Activated CD8-positive, alpha-beta T cell treated with anti-CD3 and anti-CD28 coated beads, Interleukin-2, amount 10 ng/mL, durations not matched to agents 7 days and 5 days (primary cell): ENCODE measurements at places on chromosomes 13 and 19. TPM values are rescaled to one million over a fixed set of nuclear protein-coding genes. Genes with fewer than 3 reads are reported as not detected.
A peak's percentile ranks its signal among the peaks of the same experiment; 100 is the strongest.

Gene KLHL1
- not detected for total RNA-seq

DNA sequence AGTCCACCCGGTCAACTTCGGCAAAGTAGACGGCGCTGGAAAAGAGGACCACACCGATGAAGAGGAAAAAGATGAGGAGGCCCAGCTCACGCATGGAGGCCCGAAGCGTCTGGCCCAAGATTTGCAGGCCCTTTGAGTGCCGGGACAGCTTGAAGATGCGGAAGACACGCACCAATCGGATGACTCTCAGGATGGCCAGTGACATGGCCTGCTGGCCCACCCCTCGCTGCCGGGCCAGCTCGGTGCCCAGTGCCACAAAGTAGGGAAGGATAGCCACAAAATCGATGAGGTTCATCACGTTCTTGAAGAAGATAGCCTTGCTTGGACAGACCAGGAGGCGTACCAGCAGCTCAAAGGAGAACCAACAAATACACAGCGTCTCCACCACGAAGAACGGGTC lies 2.1 kb downstream of the KCNA7 start:
- no peak for DNase-seq
- H3K4me1 ChIP-seq = peaks cover 8% of the 10 kb centered on the region
- no peak overlapping the region for H3K27ac ChIP-seq
- H3K36me3 ChIP-seq = peaks cover 3% of the 10 kb centered on the region

Gene YJEFN3
- 10.0 TPM for total RNA-seq

- DNase-seq = peak; percentile 78
- H3K4me1 ChIP-seq = peaks cover 93% of the 10 kb centered on the region
- no peak overlapping the region for H3K4me3 ChIP-seq
- peak overlapping the region; percentile 88 for H3K27ac ChIP-seq
- peaks cover 56% of the 10 kb centered on the region for H3K36me3 ChIP-seq
Observed at GRCh38 chr19:19447536-19448237, 42.2 kb downstream of the GATAD2A start.

Gene LRRC4B
- total RNA-seq = not detected

Gene CYP2A7
- not detected for total RNA-seq

DNA sequence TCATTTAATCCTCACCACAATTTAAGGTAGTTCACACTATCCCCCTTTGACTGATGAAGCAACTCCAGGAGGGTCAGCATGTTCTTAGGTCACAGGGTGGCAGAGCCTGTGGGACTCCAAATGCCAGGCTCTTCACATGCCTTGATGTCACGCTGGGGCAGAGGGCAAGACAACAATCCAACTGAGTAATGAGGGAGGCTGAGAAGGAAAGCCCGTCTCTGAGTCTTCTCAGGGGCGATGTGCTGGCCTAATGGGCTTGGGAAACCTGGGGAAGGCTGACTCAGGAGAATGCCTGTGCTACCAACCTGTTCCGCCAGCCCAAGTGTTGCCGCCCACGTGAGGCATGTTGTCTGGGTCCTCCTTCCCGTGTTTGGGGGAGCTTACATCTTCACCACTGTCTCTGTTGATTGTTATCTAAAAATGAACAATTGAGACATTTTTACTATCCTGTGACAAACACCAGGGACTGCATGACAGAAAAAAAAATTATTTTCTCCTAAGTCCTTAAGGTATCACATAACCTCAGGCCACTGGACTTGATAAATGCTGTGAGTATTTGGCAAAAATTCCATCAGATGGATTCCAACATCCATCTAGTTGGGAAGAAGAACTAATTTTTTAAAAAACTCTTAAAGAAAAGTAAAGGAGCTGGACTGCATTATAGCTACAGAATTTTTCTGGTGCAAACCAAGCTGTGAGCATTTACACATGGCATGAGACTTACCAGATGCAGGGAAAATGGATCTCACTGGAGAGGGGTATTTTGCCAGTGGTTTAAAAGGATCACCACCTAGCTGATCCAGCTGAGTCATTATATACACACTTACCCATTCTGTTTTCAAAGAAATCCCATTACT lies 157.5 kb downstream of the RGCC start:
- H3K27me3 ChIP-seq = no peaks in the 10 kb centered on the region
- H3K36me3 ChIP-seq = peaks cover 11% of the 10 kb centered on the region
- H3K4me3 ChIP-seq = no peak overlapping the region
- no peak overlapping the region for H3K27ac ChIP-seq
- H3K4me1 ChIP-seq = no peaks in the 10 kb centered on the region

Gene COX6B1
- total RNA-seq = 518 TPM

GRCh38 chr19:7924241-7924640 lies 1.7 kb downstream of the CTXN1 start:
- H3K36me3 ChIP-seq = peaks cover 8% of the 10 kb centered on the region
- H3K27ac ChIP-seq = no peak overlapping the region
- peaks cover 5% of the 10 kb centered on the region for H3K27me3 ChIP-seq
- H3K4me1 ChIP-seq = peaks cover 37% of the 10 kb centered on the region
- no peak overlapping the region for H3K4me3 ChIP-seq
- no peak for DNase-seq

Gene CEACAM20
- not detected for total RNA-seq

Gene ENOX1
- total RNA-seq = not detected
